ENCODE measurements at places on chromosomes 13 and 19. TPM values are rescaled to one million over a fixed set of nuclear protein-coding genes. Genes with fewer than 3 reads are reported as not detected.

GRCh38 chr19:29860492-29860891 lies 48.7 kb downstream of the CCNE1 start:
- no peak for DNase-seq

- no peak for DNase-seq
Measured at GRCh38 chr13:92315265-92315664, 911.3 kb upstream of the GPC6 start.

DNA sequence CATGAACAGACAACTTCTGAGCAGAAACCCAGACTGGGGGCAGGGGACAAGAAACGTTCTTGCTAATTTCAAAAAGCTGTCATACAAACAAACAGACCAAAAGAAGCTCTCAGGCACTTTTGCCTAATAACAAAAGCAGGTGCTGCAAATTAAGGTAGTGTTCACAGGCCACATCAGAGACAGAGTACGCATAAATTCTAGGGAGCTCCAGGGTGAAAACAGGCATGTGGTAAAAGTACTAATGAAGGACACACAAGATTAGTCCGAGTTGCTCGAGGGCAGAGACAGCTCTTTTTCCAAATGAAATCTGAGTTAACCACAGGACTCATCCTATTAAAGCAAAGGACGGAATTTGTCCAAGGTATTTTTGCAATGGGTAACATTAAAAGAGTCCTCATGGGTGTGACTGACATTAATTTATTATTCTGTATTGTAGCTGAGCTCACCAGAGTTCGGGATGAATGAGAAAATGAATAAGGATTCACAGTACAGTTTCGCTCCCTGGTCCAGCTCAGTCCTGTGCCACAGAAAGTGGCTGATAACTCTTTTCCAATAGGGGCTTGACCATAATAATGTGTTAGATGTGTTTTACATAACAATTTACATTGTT lies 197.3 kb downstream of the LHFPL6 start:
- DNase-seq = no peak

DNA sequence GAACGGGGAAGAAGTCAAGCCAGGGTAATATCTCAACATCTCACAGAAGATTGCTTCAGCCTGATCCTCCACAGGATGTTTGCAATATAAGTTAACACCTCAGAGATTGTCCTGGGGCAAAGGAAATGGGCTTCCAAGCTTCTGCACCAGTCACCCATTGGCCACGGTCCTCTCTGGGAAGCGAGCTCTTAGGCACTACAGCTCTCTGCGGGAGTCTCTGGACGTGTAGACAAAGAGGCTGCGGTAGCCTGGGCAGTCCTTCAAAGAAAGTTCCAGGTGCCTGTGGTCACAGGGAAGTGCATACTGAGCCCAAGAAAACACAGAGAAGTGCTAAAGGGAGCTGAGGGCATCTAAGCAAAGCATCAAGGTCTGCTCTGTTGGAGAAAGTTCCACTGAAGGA lies 805.7 kb downstream of the DIAPH3 start:
- no peak for DNase-seq

GRCh38 chr19:46863818-46864629 lies 3.2 kb downstream of the ARHGAP35 start:
- peak; percentile 45 for DNase-seq

- no peak for DNase-seq
Measured at GRCh38 chr13:109158383-109158782, 529.0 kb downstream of the MYO16 start.

GRCh38 chr19:42018503-42019193 lies 24.6 kb upstream of the ATP1A3 start:
- no peak for DNase-seq

GRCh38 chr19:35178701-35179100 lies 24.2 kb downstream of the FXYD5 start:
- no peak for DNase-seq

- DNase-seq = peak; percentile 79
Measured at GRCh38 chr13:112053744-112054615, 13.0 kb upstream of the SOX1 start.

GRCh38 chr13:75055296-75055695 lies 426.7 kb downstream of the TBC1D4 start:
- DNase-seq = no peak

DNA sequence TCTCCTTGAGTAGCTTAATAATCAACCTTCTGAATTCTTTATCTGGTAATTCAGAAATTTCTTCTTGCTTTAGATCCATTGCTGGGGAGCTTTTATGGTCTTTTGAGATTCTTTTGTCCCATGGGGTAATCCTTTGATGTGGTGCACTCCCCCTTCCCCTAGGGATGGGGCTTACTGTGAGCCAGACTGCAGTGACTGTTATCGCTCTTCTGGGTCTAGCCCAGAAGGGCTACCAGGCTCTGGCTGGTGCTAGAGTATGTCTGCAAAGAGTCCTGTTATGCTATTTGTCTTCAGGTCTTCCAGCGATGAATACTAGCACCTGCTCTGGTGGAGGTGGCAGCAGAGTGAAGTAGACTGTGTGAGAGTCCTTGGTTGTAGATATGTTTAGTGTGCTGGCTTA lies 41.7 kb downstream of the UFM1 start:
- DNase-seq = no peak

DNA sequence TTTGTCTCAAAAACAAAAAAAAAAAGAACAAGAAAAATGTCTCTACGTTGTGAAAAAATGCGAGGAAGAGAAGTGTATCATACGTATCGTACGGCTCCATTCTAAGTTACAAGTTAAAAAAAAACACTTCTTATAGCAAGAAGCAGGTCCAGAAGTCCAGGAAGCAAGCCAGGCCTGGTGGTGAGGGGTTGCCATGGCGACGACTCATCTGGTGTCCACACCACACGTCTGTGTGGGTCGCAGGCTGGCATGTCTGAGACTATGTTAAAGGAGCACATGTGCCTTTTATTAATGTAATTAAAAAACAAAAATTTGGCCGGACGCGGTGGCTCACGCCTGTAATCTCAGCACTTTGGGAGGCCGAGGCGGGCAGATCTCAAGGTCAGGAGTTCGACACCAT lies 5.9 kb downstream of the MED16 start:
- peak; percentile 78 for DNase-seq

GRCh38 chr13:105464249-105464648 lies 1071.2 kb downstream of the EFNB2 start:
- no peak for DNase-seq

- peak; percentile 93 for DNase-seq
Measured at GRCh38 chr19:23116802-23117571, at the start of gene ZNF730. ZNF730 (plus strand) TSS chr19:23117025; CDS start chr19:23117174, 149 bp downstream.

- no peak for DNase-seq
Measured at GRCh38 chr19:53541971-53542370, 4.0 kb downstream of the ZNF331 start.

- peak; percentile 73 for DNase-seq
Measured at GRCh38 chr13:19959141-19959830, 759 bp downstream of the ZMYM2 start.

DNA sequence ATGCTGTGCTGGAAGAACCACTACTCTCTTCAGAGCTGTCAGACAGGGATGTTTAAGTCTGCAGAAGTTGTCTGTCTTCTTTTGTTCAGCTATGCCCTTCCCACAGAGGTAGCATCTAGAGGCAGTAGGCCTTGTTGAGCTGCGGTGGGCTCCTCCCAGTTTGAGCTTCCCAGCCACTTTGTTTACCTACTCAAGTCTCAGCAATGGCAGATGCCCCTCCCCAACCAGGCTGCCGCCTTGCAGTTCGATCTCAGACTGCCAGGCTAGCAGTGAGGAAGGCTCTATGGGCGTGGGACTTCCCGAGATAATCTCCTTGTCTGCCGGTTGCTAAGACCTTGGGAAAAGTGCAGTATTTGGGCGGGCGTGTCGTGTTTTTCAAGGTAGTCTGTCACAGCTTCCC lies 42.1 kb upstream of the UQCRFS1 start:
- DNase-seq = no peak

GRCh38 chr19:45206328-45206727 lies 27.7 kb downstream of the BLOC1S3 start:
- DNase-seq = no peak

- no peak for DNase-seq
Measured at GRCh38 chr13:50353651-50354415, 338.6 kb downstream of the KCNRG start.

GRCh38 chr19:28691683-28692082 lies 521.3 kb downstream of the UQCRFS1 start:
- DNase-seq = no peak

DNA sequence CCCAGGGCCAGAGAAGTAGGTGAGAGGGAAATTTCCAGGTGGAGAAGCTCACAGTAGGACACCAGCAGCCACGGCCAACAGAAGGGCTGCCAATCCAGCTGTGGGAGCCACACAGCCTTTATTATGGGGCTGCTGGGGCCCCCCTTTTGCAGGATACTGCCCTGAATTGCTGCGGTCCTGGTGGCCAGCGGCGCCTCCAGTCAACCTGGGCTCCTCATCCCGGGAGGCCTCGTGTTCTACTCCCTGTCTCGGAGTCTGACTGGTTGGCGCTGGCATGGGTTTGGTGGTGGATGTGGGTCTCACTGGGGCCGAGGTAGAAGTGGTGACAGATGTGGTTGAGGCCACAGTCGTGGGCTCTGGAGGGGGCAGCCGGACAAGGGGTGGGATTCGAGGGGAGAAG lies 4.1 kb downstream of the LYPD3 start:
- no peak for DNase-seq

DNA sequence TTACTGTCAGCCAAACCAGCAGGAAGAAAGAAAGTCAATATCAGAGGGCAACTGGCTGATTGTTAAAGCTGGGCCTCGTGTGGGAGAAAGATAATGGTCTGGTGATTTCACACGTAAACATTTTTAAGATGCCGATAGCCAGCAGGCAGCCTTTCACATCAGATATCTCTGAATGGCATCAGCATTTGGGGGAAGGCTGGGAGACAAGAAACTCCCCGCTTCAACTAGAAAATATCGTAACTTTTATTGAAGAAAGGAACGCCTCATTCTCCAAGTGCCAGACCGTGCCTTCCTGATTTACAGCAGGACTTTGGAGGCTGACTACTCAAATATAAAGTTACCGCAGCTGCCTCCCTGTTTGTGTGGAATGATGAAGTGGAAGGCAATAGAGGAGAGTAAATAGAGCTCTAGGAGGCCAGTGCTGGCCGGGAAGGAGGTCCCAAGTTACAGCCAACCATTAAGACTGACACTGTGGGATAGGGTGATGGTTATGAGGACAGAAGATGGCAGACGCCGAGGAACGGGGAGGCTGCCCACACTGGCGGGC lies 284.3 kb upstream of the MAB21L1 start:
- DNase-seq = no peak

DNA sequence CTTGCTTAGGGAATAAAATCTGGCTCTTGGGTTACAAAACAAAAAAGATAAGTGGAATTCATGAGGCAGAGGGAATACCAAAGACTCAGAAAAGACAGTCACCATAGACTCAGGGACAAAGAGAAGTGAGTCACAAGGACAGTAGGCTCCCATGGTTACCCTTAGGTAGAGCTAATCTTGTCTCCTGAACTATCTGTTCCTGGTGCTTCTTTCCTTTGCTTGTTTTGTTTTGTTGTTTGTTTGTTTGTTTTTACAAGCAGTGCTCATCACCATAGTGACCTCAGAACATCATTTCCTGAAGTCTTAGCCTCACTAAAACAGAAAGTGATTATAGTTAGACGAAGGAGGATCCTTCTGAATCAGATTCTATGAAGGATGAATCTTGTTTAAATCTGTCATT lies 142.3 kb upstream of the SOX21 start:
- no peak for DNase-seq

KIR2DL4 gene
- 0.31 TPM for polyA plus RNA-seq

LILRA1 gene
- polyA plus RNA-seq = 0.31 TPM

HIPK4 gene
- polyA plus RNA-seq = not detected

C19orf12 gene
- 34.1 TPM for polyA plus RNA-seq

ADPRHL1 gene
- polyA plus RNA-seq = 133 TPM

DNAAF3 gene
- polyA plus RNA-seq = 0.64 TPM

GET3 gene
- polyA plus RNA-seq = 138 TPM

RNF225 gene
- polyA plus RNA-seq = not detected

CGB2 gene
- not detected for polyA plus RNA-seq

TMEM221 gene
- polyA plus RNA-seq = 1.3 TPM

ZNF419 gene
- polyA plus RNA-seq = 6.2 TPM

TEX29 gene
- 1.6 TPM for polyA plus RNA-seq
